ENCODE measurements at places on chromosomes 6 and 20.

DNA sequence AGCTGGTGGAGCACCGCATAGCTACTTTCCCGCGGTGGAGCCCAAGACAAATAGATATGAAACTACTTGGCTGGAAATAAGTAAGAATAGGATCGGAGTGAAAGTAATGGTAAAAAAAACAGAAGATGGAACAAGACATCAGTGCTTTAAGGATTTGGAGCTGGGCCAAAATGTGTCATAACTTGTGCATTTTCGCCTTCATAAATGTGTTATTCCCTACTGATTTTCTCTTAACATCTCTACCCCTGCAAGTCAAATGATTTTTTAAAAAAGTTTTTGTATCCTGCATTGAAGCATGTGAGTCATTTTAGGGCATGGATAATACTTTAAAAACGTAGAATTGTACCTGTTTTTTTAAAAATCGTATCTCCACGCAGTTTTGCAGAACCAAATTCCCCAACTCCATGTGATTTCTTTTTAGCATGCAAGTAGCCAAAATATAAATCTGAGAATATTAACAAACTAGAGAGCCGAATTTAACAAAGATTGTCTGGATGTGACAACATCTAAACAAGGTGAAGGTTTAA is 882 bp upstream of the FAM184A start:
- DNase-seq = no peak

DNA sequence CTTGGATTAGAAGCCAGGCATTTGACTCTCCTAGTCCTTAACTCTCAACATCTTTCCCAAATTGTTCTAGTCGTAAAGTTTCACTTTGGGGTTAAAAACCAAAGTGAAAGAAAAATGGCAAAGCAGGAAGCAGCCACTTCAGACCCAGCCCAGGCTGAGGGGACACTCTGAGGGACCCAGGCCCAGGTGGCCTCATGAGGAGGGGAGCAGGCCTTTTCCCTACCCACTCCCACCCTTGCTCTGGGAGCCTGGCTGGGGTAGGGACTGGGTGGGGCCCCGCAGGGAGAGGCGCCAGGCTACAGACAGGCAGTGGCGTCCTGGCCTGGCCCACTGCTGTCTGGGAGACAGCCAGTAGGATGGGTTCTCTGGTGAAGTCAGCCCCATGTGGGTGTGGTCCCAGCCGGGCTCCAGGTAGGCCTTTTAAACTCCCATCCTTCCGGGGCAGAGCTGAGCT is 68.7 kb upstream of the MYL9 start:
- peak; percentile 71 for DNase-seq

GRCh38 chr20:47725248-47725973 is 59.9 kb downstream of the SULF2 start:
- DNase-seq = peak; percentile 89

GRCh38 chr20:32612351-32613191 is 27.4 kb upstream of the NOL4L start:
- no peak for DNase-seq

GRCh38 chr6:26520237-26520849 is 17.8 kb upstream of the HMGN4 start:
- no peak for DNase-seq

GRCh38 chr6:155317186-155317585 is 2.9 kb upstream of the TFB1M start:
- DNase-seq = no peak

DNA sequence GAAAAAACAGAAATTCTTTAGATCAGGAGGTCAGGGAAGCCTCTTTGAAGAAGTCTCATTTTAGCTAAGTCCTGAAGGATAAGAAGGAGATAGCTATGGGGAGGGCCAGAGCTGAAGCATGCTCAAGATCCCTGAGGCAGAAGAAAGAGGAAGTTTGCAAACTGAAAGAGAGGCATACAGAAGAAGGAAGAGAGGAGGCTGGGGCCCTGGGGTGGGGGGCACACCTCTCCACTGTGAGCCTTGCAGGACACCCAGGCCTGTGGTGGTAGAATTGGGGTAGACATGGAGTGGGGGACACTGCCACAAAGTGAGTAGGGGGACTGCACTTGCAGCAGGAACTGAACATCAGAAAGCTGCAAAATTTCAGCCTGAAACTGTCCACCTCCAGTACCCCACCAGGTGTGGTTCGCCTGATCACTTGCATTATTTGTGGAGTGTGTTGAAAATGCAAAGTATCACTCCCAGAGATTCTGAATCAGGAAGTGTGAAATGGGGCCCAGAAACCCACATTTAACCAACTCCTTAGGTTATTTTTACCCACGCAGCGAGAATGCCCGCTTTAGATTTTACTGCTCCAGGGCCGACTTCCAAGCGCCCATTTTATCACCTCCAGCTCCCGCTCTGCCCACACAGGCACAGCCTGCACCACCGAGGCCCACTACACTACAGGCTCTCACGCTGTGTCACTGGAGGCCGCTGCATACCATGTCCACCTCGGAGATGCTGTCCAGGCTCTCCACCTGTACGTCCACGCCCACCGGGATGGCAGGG is 44.0 kb downstream of the GABRR2 start:
- DNase-seq = no peak

DNA sequence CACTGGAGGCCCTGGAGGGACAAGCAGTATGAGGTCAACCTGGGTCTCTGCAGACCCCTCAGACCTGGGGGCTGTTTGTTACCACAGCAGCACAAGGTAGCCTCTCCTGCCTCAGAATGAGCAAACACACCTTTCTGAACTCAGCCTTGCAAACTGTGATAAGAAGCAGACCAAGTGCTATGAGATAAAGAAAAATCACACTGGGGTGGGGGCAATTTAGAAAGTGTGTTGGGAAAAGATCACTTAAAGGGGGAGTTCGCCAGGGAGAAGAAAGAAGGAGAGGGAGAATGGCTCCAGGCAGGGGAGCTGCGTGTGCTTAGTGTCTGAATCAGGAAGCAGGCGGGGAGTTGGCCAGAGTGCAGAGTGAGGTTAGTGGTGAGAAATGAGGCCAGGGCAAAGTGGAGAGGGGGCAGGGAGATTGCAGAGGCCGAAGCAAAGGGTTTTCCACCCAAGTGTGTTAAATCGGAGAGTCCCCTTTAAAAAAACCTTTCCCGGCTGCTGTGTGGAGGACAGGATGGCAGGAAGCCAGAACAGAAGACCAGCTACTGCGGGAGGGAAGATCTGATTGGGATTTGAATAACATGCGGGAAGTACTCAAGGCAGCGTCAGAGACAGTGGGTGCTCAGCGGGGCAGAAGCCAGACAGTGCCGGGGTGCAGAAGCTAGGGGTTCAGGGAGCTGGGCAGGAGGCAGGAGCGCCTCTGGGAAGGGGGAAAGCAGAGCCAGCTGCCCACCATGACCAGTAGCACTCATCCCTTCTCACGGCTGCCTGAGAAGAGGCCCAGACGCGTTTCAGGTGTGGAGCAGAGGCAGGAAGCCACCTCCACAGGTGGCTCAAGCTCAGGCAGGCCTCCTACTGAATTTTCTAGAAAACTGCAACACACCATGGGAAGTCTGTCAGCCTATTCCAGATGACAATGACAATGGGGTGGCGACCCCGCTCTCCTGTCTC is 9.0 kb downstream of the ADA start:
- peak; percentile 73 for DNase-seq

DNA sequence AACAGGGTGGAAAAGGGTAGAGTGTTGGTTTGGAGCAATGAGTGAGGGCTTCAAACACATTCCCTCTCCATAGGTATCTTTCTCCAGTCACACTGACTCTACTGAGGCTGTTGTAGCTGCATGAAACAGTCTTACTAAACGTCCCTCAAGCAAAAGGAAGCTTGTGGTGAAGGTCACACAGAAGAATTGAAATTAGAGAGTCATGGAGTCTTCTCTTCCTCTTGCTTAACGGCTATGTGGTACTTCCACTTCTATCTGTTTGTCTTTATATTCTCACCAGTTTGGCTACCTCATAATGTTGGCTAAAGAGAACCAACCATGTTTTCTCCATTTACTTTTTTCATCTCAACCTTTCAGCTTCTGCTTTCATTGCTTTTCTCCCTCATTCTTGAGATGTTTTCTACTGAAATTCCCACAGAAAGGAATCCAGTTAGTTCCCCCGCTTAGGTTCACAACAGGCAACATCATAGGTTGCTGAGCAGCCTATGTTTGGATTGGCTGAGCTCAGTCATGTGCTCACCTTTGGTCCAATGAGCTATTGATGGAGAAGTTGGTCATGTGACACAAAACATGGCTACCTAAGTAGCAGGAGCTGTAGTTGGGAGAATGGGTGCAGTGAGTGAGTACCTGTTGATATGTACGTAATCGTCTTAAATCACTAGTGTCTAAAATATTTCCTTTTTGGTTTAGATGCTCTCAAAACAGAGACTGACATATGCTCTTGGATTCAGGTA is 99.8 kb downstream of the SNAP25 start:
- DNase-seq = no peak

GRCh38 chr20:20668639-20669038 is 43.8 kb downstream of the RALGAPA2 start:
- no peak for DNase-seq

DNA sequence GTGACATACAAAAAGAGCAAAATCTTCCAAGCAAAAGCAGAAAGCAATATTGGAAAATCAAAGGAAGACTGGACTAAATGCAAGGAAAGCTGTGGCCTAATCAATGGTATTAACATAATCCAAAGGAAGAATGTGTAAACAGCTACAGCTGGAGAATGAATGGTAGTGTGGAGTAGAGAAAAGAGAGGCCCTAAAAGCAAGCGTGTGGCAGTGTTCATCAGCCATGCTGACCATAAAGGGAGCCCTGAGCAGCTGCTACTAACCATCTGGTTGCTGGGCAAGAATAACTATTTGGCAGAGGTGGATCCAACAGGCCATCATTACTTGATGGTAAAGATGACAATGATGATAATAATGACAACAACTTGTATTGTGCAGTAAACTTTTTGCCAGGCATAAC is 148.5 kb upstream of the BEND6 start:
- DNase-seq = no peak

GRCh38 chr6:1705183-1705582 is 95.5 kb downstream of the FOXC1 start:
- DNase-seq = no peak

- DNase-seq = no peak
Observed at GRCh38 chr6:41548841-41549642, 2.9 kb downstream of the FOXP4 start.

All from H54 (cell line).